ENCODE measurements at places on chromosomes 4 and X.

DNA sequence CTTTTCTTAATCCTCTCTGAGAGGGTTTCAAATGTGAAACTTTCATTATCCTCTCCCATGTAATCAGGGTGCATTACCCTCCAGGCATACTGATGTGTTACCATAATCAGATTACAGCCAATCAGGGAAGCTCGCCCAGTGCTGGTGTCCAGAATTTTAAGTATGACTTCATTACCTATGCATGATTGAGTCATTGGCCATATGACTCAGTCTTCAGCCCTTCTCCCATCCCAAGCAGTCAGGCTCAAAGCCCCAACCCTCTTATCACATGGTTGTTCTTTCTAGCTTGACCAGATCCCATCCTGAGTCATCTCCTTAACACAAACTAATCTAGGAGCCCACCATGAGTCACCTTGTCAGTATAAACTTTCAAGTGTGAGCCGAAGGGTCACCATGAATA, 1668.1 kb upstream of the AGA start:
- DNase-seq = no peak

DNA sequence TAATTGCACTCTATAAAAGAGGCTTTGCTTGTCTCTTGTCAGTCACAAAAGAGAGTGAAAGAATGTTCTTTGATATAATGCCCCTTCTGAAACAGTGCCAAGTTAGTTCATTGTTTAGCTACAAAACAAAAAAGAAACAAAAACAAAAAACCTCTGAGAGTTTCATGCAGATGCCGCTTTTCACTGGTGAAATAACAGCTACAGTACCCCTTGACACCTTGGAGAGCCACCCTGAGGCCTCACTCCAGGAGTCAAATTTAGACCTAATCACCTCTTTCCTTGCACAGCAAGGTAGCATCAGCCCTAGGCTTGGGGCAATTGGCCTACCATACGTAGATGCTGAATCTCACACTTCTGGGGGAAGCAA, 185.2 kb downstream of the UNC5C start:
- no peak for DNase-seq

- no peak for DNase-seq
These were observed 21.4 kb upstream of the SMIM14 start for GRCh38 chr4:39660045-39660444.

DNA sequence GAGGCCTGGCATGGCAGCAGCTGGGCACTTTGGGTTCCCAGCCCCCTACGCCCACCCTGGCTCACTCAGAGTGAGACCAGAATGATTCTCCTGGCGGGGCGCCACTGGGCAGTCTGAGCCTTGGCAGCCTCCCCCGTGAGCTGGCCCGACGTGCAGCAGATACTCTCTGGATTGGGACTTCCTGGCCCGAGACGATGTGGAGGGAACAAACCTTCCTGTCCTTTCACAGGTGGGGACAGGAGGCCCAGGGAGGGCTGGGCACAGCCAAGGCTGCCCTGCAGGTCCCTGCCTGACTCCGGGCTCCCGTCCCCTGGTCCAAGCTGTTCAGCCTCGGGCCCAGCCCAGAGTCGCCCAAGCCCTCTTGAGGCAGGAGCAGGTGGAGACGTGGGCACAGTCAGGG, 17.9 kb upstream of the ADD1 start:
- no peak for DNase-seq

DNA sequence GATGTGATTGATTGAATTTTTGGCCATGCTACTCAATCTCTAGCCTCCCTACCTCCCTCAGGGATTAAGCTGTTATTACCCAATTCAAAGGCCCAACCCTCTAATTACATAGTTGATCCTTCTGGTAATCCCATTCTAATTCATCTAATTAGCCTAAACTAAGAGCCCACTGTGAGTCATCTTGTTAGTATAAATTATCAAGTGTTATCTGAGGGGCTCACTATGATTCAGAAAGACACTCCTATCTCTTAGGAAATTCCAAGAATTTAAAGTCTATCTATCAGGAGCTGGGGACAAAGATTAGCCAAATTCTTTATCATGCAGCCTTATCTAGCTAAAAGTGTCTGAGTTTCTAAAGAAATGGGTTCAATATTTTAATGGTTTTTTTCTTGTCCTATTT, 32.9 kb upstream of the VEGFC start:
- no peak for DNase-seq

GRCh38 chrX:78314561-78314960, 12.8 kb downstream of the CYSLTR1 start:
- DNase-seq = no peak

DNA sequence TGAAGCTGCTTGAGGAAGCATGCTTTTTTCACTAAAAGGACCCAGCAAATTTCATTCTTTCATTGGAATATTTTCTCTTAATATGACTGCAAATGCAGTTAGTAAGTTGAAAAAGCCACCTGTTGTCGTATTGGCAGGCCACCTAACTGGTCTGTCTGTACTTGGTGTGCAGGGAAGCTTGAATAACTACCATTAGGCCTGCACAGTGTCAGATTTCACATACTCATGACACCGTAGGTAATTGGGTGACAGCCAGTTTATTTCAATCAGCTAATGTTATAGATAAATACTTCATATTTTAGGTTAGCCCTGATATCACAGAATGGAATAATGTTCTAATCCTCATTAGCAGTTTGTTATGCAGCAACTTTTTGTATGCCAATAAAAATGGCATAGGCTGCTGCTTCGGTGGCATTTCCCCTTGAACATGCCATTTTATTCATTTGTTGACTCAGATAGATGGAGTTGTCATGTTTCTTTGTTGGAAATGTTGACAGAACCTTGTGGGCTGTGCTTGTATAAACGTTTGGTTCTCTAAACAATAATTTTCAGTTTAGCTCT, 173.7 kb downstream of the RPA4 start:
- DNase-seq = no peak

DNA sequence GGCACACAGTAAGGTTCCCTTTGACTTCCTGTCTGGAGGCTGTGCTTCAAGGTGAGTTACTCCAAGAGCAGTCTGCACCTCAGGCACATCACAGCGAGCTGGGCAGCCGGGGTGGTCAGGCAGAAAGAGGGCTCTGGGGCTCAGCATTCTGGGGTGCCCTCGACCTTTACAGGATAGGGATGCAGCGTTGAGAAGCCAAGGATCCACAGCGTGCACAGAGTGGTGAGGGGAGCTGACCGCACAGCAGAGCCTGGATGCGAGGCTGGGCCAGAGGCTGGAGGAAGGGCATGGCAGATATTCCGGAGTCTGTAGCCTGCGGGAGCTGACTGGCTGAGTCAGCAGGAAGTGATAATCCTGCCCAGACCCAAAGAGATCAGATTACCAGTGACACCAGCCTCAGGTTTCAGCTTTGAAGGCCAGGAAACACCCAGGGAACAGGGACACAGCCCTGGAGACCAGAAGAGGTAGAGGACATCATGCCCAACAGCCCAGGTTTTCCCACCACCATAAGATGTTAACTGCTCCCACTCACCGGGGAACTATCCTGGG, 38.4 kb upstream of the PDLIM3 start:
- no peak for DNase-seq

- DNase-seq = no peak
These were observed 543.3 kb downstream of the GRID2 start for GRCh38 chr4:92847026-92847425.

DNA sequence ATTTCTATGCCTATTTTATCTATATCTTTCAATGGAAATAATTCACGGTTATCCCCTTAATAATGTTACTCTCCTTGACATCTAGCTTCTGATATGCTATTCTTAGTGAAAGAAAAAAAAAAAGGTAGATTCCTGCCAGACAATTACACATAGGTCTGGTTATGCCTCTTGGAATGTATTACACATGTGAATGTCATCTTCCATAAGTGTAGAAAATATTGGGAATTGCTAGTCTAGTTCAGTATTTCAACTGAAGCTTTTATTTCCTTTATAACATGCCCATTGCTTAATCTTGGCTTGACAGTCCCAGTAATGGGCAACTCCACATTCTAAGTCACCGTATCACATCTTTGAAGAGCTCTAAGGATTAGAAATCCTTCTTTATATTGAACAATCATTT, 25.4 kb upstream of the PPP1R2C start:
- DNase-seq = no peak

GRCh38 chr4:25978327-25978726, 64.3 kb downstream of the SMIM20 start:
- no peak for DNase-seq

- no peak for DNase-seq
These were observed 9.0 kb upstream of the SLC25A6 start for GRCh38 chrX:1400742-1401471.

- no peak for DNase-seq
These were observed 19.9 kb upstream of the TMSB4X start for GRCh38 chrX:12954981-12955380.

DNA sequence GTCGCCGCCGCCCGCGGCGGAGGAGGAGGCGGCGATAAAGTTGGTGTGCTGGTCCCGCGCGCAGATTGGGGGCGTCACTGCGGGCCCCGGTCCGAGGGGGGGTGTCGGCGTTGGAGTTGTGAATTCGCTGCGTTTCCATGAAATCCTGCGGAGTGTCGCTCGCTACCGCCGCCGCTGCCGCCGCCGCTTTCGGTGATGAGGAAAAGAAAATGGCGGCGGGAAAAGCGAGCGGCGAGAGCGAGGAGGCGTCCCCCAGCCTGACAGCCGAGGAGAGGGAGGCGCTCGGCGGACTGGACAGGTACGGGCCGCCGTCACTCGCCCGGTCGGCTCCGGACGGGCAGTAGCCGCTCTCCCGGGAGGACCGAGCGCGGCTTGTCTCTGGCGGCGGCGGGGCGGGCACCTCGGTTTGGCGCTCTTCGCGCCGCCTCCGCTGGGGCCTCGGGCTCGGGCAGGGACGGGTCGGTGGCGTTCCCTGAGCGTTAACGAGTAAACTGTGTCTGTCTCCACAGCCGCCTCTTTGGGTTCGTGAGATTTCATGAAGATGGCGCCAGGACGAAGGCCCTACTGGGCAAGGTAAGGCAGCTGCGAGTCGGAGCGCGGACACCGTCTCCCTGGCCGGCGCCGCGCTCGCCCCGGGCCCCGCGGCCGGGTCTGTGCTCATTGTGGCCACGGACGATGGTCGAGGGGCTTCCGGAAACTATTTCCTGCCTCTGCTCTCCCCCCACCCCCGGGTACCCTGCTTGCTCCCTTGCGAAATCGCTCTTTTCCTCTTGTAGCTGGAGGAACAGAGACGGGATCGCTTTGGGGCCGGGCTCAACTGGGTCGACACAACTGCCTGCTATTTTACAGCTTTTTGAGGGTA, 658 bp downstream of the KDM6A start:
- peak; percentile 62 for DNase-seq

- no peak for DNase-seq
These were observed 47.3 kb upstream of the PPARGC1A start for GRCh38 chr4:23937173-23937572.

GRCh38 chrX:95071052-95071451, 1397.0 kb downstream of the FAM133A start:
- DNase-seq = no peak

DNA sequence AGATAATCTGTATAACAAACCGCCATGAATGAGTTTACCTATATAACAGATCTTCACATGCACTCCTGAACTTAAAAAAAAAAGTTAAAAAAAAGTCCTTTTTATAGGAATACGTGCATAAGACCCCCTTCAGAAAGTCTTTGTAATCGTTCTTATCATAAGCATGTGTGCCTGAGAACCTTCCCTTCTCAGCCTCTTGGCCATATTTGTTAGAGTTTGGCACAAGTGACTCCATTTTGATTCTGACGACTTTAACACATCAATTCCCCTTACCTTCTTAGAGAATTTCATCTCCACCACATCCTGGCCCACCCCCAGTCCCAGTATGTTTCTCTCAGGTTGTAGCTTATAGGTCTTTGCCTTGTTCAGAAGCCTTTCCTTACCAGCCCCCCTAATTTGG, 16.0 kb upstream of the ANXA5 start:
- DNase-seq = no peak

DNA sequence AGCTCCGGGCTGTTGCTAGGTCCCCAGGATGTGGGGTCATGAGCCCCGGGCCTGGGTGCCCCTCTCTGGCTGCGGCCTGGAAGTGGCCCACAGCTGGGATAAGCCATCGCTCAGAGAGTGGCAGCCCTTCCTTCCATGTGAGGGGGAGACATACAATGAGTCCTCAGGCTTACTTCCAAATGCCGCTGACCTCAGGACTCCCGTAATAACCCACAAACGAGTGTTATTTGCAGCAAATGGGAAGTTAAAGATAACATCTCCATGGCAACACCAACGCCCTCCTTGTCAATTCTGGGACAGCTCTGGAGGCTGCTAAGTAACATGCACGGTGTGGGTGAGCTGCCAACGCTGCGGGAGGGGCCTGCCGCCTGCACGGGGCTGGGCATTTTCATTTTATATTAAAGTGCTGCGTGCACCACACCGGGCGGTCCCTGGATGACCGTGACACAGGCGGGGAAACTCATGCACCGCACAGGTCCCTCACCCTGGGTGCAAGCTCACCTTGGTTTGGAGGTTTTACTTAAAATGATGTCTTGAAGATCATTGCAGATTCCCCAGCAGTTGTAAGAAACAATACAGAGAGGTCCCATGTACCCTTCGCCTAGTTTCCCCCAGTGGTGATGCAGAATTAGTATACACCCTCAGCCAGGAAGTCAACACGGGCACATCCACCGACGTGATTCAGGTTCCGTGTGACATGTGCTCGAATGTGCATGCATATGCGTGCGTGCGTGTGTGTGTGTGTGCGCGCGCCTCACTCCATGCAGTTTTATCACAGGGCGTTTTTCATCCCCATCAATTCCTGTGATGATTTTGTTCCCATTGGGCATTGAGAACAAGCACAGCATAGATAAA, 79.4 kb downstream of the ABLIM2 start:
- peak; percentile 85 for DNase-seq

DNA sequence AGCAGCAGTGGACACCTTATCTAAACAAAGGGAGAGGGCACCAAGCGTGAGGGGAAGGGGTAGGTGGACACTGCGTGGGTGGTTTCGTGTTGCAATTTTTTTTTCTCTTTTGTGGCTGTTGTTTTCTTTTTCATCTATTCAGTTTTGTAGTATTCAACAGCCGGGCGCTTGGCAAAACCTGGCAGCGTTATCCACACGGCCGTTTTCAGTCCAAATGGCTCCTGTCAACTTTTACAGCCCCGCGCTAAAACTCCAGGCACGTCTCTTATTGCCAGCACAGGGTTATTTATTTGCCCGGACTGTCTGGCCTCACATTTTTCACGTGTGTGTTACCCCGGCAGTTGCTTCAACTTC, 192.2 kb downstream of the BCOR start:
- DNase-seq = peak; percentile 57

DNA sequence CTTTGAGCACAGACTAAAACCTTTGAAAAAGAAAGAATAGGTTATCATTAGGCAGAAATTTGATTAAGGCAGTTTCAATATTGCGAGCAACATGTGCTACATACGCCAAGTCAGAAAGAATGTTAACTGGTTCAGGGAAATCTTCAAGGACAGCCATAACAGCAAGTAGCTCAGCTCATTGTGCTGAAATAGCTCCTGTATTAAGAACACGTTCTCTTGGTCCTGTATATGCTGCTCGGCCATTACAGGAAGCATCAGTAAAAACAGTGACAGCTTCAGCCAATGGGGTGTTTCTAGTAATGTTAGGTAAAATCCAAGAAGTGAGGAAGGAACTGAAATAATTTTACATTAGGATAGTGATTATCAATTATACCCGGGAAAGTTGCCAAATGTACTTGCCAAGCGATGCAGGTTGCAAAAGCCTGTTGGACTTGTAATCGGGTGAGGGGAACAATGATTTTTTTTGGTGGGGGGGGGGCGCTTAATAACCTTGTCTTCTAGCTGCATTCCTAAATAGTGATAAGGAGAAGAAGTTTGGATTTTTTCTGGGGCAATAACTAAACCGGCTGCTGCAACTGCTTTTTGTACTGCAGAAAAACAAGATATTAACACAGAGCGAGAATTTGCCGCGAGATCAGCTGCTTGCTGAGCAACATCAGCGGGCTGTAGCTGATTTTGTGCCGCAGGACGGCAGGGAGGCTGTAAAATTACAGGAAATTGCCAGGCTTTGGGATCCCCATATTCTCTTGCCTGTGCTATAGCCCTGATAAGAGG, 49.4 kb upstream of the RASSF6 start:
- no peak for DNase-seq
